ENCODE measurements at places on chromosomes 1 and 21.

GRCh38 chr1:182391362-182392049, at the start of gene GLUL:
TSS of gene GLUL (minus strand) at chr1:182391790. CDS start at chr1:182388737, 3,053 bp downstream.
- peak; percentile 93 for DNase-seq

DNA sequence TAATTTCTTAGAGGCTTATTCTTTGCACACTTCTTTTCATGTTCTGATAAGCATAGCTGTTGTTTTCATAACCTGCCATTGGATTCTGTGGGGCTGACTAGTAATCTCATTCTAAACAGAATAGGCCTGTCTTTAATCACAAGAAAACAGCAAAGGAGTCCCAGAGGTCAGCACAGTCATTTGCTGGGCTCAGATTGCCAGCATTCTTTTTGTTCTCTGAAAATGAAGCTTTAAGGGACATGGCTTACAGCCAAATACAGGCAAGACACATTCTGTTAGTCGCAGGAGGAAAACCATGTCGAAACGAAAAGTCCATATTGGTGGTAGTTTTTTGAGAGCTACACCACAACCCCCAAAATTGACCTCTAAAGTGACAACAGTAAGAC, 75.0 kb downstream of the MRPS6 start:
- DNase-seq, result no peak

DNA sequence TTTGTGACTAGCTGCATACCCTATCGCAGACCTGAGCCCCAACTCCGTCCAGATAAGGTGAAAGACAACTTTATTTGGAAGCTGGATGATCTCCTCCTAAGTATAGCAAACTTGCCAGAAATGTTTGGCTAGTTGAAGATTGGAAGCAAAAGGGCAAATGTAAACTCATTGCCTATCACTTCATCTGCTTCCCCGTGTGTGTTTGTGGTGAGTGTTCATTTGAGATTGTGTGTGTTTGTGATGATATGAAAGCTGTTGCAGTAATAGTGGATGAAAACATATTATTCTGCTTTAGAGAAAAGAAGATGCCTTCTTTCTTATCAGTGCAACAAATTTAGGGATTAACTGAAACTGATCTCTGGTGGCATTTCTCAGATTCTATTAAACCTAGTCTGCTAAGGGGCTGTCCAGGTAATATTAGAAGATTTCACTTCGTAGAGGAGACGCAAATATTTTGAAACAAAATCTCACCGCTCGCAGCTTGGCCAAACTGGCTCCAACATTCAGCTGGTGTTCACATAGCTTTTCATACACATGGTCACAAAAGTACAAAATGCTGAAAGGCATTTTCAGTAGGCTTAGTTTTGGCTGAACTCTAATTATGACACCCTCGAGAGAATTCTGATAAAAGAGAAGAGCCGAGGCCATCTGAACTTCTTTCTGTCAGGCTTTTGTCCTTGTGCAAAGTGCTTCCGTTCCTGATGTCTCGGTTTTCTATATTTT, 1.1 kb downstream of the TBX19 start:
- no peak for DNase-seq

DNA sequence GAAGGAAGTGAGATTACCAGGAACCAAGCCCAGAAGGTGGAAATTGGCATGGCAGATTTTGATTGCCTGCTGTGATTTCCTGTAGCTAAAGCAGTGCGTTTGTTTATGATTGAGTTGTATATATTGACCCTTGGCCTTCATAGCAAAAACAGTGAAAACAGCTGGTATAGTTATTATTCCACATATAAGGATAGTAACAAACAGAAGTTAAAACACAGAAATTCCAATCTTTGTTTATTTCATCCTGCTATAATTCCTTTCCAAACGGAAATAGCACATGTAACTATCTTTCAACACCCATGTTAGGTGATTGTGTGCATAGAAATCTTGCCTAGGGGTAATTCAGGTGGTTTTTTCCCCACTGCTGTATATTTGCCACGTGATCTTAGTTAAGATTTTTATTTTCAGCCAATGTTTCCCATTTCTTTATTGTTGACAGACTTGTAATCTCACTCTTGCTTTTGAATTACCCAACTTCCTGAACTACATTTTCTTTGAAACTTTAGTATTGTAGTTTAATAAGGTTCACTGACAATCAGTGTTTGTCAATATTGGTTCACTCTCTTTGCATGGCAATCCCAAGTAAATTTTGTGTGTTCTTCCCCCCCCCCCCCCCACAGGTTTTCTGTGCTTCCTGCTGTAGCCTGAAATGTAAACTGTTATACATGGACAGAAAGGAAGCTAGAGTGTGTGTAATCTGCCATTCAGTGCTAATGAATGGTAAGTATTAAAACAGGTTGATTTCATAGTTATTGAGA, 102.7 kb downstream of the CC2D1B start:
- DNase-seq, result no peak

DNA sequence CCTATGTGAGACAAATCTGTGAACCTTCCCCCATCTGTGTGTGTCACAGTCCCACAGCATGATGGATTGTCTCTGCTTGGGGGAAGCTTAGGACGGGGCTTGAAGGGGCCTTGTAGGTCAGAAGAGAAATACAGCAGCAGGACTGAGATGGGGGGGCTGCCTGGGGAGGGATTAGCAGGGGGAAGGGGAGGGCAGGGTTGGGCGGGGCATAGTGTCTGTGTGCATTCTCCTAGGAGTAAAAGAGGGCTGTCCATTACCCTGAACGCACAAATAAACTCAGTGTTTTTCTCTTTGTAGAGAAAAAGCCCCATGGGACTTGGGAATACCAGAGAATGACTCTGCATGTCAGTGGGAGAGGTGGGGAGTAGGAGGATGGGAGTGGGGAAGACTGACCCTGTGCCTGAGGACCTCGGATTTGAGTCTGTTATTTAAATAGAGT, 16.4 kb downstream of the RNF220 start:
- DNase-seq, result no peak

- no peak for DNase-seq
These were observed 42.3 kb downstream of the UBE4B start for GRCh38 chr1:10074852-10075730.

DNA sequence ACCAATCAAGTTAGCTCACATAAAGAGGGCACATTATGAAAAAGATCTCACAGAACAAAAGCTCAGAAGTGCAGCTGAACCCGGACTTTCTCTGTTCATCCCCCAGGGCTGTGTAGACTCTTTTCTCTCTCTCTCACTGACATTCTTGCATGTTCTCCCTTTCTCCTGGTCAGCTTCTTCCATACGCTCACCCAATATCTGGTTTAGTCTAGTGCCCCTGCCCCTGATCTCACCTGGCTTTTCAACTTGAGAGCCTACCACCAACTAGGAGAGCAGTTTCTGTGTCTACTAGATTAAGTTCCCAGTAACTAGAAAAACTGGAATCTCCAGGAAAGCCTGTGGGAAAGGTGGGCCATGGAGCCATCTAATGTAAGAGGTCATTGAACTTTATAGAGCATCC, 126.9 kb upstream of the GRIK3 start:
- DNase-seq, result no peak

- no peak for DNase-seq
These were observed 112.3 kb upstream of the IFFO2 start for GRCh38 chr1:19068639-19069276.

GRCh38 chr1:72253132-72253531, 29.2 kb downstream of the NEGR1 start:
- no peak for DNase-seq

- no peak for DNase-seq
These were observed 3.1 kb downstream of the ESPN start for GRCh38 chr1:6427441-6428390.
